8988T (cell line): ENCODE measurements at places on chromosomes 7 and 10.
A peak's percentile ranks its signal among the peaks of the same experiment; 100 is the strongest.

- DNase-seq: no peak
Observed at GRCh38 chr10:71748671-71749191, 24.6 kb downstream of the VSIR start.

- DNase-seq: no peak
Observed at GRCh38 chr7:111942450-111943081, 263.6 kb downstream of the DOCK4 start.

DNA sequence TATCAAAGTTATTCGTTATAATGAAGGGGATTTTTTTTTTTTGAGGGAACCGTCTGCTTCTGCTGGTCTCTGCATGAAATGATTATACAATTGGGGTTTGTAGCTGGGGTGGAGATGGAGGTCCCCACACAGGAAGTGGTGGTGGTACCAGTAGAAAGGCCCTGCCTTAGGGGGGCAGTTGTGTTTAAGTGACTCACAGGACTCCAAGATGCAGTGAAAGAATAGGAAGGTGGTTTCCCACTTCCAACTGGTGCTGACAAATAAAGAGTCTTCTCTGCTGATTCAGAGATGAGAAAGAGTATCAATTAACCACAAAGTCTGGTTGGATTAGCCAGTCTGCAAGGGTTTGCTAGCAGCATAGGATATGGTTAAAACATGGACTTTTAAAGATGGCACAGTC is 376.0 kb downstream of the SORCS3 start:
- no peak for DNase-seq

DNA sequence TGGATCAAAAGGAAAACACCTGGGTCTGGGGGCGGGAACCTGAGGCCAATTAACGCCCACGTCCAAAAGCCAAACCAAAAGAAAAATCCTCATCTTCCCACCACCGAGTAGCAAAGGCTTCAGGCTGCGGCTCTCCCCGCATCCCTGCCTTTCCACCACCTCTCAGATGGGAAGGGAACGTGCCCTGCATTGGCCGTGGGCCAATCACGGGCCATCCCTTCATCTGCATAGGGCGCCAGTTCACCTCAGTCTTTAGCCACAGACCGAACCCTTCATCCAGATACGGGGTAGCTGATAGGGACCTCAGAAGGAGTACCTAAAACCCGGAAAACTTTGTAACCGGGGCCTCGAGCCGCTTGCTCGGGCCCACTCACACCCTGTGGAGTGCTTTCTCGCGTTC is 626 bp downstream of the PRPF18 start:
- DNase-seq: no peak

DNA sequence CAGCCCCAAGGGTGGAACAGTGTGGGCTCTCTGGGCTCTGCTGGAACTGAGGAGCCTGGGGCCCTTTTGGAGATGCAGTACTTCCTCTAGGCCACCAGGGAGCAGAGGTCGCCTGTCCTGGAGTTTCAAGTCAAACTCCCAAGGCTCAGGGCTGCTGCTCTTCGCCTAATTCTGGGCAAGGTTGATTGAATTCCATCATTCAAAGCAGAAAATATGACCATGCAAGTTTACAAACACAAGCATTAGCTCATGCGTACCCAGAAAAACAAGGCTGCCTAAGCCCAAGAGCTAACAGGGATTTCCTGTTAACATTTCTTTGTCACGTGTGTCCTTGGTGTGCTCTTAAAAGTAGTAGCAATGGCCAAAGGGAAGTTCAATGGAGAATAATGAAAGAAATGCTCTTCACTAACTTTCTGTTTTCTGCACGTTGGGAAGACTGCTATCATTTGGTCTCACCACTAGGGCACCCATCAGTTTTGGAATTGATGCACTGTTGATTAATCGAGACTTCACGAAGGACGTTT is 20.1 kb downstream of the LDB3 start:
- peak; percentile 69 for DNase-seq

DNA sequence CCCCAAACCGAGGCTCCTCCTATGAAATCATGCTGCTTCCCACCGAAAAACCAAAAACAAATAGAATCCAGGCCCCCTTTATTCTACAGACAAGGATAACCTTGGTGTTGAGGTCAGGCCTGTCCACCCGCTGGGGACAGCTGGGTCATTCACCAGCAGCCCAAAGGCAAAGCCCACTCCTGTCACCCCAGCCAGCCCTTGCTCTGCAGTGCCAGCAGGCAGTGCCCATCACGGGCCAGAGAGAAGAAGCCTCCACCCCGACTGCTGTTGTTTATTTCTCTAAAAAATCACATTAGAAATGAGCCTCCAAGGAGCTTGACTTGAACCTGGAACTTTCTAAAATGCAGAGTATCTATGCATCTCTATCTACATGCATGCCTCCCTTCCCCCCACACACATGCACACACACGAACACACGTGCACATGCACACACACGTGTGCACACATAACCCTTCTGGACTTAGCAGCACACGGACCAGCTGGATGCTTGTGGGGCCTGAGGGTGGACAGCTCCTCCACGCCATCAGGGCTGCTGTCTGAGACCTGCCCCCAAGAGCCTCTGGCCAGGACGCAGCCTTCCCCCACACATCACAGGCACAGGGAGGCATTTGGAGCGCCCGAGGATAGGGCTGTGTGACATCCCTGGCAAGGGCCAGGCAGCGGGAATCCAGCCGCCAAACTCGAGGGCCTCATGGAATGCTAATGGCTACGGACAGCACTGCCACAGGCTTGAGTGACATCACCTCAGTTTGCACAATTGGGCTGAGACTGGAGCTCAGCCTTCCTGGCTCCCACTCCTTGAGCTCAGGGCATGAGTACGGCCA is 22.8 kb downstream of the PRKAG2 start:
- no peak for DNase-seq

DNA sequence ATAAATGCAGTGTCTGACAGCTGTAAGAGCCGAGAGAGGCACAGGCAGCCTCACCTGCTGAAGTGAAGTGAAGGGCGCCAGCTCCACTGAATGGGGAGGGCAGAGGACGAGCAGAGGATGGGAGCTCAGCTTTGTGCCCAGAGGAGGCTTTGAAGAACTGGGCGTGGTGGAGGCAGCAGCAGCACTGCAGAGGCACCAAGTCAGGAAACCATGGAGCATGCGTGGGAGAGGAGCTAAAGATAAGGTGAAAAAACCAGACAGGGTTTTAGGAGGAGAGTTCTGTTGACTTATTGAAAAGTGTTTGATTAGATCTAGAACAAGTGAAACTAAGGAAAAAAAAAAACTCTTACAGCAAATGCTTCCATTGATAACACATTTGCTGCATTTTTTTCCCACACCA is 216.4 kb downstream of the CXCL12 start:
- DNase-seq: no peak

DNA sequence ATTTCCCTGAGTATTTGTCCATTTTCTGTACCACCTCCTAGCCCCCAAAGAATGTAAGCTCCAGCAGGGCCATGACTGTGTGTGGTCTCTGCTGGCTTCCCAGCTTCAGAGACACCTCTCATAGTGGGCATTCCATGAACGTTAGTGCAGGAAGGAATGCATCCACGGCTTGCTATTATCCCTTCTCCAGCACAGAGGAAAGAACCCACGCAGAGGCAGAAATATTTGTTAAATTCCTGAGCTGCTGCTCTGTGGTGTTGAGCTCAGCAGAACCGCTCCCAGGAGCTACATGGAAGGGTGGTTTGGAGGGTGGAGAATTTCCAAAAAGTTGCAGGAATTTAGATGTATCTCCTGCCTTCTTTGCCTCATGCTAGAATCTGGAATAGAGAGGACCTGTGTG is 275.2 kb downstream of the POU6F2 start:
- DNase-seq: no peak
